ENCODE measurements at places on chromosomes 6 and 20. TPM values are rescaled to one million over a fixed set of nuclear protein-coding genes. Genes with fewer than 3 reads are reported as not detected.
A peak's percentile ranks its signal among the peaks of the same experiment; 100 is the strongest.

- H3K27me3 ChIP-seq, result no peaks in the 10 kb centered on the region
- H3K27ac ChIP-seq, result no peak overlapping the region
- H3K4me1 ChIP-seq, result no peaks in the 10 kb centered on the region
- H3K36me3 ChIP-seq, result no peaks in the 10 kb centered on the region
- no peak for DNase-seq
Measured at GRCh38 chr6:64672131-64672530, 1034.9 kb downstream of the EYS start.

DNA sequence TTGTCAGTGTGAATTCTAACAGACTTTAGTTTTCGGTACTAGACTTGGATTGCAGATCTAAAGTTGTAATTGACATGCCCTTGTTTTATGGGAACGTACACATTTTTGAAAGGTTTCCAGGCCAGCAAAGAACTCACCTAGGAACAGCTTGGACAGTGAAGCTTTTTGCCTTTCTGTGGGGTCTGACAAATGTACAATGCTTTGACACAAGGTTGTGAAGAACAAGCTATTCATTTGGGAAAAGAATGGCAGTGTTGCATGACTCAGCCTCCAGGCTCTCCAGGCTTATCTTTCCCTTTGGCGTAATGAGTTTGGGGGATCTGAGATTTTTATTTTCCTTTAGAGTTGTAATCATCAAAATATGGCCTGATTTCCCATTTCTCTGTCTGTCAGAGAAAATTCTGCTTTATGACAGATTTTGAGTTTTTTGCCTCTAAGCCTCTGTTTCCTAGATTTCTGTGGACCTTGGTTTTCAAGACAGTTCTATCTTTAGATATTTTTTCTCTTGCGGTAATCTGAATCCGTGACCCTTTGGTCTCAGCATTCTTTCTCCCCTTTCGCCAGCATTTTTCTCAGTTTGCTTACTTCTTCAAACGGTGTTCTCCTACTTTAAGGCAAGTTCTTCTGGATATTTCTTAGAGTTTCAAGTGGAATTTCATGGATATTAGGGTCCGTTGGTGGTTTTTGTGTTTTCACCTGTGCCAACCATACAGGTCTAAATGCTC lies 221.0 kb downstream of the ADGB start:
- no peak overlapping the region for H3K27ac ChIP-seq
- H3K36me3 ChIP-seq, result no peaks in the 10 kb centered on the region
- H3K27me3 ChIP-seq, result no peaks in the 10 kb centered on the region
- no peaks in the 10 kb centered on the region for H3K4me1 ChIP-seq
- no peak for DNase-seq

DNA sequence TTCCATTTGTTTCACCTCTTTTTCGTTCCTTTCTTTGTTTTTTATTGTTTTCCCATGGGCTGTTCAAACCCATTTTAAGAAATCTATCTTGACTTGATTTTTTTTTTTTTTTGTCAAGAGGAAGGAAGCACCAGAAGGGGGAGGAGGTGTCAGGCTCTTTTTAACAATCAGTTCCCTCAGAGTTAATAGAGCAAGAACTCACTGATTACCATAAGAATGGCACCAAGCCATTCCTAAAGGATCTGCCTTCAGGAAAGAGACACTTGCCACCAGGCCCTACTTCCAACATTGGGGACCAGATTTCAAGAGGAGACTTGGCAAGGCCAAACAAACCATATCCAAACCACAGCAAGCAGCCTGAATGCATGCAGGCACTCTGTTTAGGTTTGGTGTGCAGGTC lies 168.0 kb downstream of the OTOR start:
- no peak overlapping the region for H3K27ac ChIP-seq
- H3K4me1 ChIP-seq, result no peaks in the 10 kb centered on the region
- H3K27me3 ChIP-seq, result no peaks in the 10 kb centered on the region

Gene CENPW
- total RNA-seq, result not detected

- peak overlapping the region; percentile 95 for H3K27ac ChIP-seq
- H3K36me3 ChIP-seq, result no peaks in the 10 kb centered on the region
- H3K4me3 ChIP-seq, result peak overlapping the region; percentile 93
- H3K27me3 ChIP-seq, result no peaks in the 10 kb centered on the region
Measured at GRCh38 chr6:34393191-34393965, 909 bp upstream of the NUDT3 start.

DNA sequence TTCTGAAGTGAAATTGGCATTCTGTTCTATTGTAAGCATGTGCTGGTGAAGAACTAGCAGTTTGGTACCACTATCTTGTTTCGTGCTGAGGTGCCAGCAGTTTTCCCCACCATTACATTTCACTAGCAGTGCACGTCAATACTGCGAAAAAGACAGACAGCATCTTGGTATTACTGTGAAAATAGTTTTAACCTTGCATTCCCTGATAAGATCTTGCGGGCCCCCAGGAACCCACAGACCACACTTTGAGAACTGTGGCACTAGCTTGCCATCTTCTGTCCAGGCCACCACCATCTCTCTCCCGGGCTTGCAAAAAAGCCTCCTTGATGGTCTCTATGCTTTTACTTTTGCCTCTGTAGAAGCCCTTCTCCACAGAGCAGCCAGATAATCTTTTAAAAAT lies 185.7 kb downstream of the BACH2 start:
- no peaks in the 10 kb centered on the region for H3K4me1 ChIP-seq
- H3K27me3 ChIP-seq, result no peaks in the 10 kb centered on the region
- H3K36me3 ChIP-seq, result no peaks in the 10 kb centered on the region
- no peak overlapping the region for H3K4me3 ChIP-seq

DNA sequence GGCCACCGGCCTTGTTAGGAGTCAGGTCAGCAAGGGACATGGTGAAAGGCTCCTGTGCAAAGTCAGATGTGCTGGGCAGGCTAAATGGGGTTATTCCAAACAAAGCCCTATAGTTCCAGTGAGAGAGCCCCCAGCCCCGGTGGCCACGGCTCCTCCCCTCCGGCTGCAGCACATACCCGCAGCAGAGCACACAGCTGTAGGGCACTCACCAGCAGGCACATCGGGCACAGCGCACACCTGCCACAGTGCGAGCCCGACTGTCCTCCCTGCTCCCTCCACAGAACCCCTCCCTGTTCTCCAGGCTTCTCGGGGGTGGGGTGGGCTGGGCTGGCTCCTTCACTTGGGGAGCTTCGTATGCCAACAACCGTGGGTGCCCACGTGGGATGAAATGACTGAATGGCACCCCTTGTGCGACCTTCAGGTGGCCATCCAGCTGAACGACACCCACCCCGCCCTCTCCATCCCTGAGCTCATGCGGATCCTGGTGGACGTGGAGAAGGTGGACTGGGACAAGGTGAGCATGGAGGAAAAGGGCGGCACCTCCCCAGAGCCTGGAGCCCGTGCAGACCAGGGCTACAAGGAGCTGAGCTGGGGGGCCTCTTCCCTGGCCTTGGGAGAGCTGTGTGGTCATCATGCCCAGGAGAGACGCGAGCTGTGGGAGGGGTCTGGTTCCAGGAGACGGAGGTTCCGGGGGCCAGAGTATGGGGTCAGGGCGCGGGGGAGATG lies 30.9 kb downstream of the PYGB start:
- peak; percentile 16 for DNase-seq
- no peak overlapping the region for H3K4me3 ChIP-seq
- H3K4me1 ChIP-seq, result no peaks in the 10 kb centered on the region
- H3K27ac ChIP-seq, result peak overlapping the region; percentile 12

Gene RNF39
- not detected for total RNA-seq

All from breast epithelium (tissue), 4 donors.